ENCODE measurements at places on chromosomes 6 and 20.

GRCh38 chr6:162200041-162200440 lies 527.5 kb downstream of the PRKN start:
- DNase-seq = no peak

DNA sequence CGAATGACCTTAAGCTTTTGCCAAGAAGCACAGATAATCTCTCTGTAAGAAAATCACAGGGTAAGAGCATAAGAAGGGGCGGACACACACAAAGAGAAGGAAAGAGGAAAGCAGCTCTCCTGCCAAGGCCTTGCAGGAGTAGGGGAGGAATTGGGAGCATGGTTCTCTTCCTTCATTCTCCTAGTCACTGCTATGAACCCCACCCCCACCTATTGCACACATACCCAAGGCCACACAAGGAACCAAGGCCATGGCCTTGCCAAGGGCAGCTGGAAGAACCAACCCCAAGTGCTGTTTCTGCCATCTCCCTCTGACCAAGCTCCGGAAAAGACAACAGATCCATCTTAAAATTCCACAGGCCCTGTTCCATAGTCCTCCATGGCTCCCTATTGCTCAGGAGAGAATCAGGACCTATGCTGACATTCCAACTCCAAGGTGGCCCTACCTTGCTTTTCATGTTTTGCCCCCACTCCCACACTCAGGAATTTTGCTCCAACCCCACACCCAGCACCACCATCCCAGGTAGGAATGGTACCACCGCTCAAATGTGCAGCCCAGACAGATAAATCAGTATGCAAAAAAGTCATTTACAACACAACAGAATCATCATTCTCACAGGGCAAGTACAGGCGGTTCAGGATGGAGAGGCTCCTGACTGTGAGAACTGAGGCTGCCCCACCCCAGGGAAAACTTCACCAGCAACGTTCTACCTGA lies 31.3 kb downstream of the TRAM2 start:
- DNase-seq = no peak

DNA sequence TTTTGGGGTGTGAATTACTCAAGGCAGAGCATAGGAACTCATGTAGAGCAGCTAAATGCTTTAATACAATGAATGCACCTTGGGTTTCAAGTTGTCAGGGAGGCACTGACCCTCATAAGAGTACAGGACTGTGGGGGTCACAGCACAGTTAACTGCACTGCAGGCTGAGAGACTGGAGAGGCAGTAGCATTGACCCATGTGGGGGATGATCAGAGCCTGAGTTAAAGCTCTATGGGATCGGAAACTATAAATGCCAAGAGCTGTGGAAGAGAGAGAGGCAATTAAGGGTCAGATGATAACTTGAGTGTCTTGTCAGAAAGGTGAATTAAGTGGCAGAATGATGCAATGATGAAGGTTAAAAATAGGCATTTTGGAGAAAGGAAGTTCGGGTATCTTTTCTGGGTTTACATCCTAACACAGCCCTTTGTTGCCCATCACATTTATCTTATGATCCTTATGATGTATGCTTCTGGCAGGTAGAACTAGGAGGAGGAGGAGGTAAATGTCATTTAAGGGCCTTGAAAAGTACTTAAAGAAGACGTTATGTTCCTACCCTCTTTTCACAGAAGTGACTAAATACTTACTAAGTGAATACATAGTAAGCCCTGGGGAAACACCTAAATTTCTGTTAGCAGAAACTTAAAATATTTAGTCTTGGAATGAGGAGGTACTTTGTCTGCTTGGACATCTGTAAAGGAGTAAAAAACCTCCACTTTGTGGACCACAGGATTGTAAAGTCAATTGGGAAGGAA lies 24.2 kb downstream of the LRRC1 start:
- no peak for DNase-seq

DNA sequence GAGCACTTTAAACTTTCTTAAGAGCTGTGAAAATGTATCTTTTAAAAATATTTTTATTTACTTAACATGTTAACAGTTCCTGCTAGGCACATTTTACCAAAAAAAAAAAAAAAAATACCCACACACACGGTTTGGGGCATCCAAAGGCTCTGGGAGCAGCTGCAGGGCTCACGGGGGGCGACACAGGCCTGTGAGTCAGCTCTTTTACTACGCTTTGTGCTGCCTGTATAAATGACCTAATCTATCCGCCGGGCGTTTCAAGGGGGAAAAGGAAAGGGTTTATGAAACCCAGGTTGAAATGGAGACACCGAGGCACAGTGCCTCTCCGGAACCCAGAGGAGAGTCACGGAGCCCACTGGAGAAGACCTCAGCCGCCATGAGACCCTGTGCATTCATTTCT lies 40.4 kb downstream of the DLL1 start:
- DNase-seq = no peak

DNA sequence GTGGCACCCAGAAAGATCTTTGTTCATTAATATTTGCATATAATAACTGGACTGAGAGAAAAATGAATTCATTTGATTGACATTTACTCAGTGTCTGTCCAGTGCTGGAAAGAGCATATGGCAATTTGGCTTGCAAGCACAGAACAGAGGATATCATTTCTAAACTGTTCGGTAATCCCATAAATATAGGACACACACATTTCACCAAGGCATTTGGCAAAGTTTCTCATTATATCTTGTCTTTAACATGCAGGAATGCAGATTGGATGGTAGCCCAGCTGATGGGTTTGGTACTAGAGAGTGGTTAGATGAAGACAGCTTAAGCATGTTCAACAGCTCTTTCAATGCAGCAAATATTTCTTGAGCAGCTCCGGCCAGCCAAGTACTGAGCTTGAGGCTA lies 259.2 kb downstream of the PRKN start:
- no peak for DNase-seq

DNA sequence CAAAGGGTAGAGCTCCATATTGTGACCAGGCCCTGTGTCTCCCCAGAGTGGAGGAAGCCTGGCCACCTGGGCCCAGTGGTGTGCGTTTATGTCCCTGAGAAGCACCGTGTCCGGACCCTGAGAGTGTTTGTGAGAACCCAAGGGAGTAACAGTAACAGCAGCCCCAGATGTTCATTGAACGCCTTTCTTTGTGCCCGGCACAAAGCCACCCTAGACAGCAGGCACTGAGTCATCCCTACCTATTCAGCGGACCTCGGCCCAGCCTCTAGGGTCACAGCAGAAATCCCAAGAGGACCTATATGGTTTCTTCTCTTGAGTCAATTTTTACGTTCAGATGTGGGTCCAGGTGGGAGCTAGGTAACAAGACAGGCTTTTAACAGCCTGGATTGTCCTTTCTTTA lies 24.5 kb downstream of the BCAS4 start:
- no peak for DNase-seq
